KBM-7 (cell line): ENCODE measurements at places on chromosomes 13 and 19.

- DNase-seq = no peak
Measured at GRCh38 chr13:40120781-40121180, 465.3 kb downstream of the COG6 start.

DNA sequence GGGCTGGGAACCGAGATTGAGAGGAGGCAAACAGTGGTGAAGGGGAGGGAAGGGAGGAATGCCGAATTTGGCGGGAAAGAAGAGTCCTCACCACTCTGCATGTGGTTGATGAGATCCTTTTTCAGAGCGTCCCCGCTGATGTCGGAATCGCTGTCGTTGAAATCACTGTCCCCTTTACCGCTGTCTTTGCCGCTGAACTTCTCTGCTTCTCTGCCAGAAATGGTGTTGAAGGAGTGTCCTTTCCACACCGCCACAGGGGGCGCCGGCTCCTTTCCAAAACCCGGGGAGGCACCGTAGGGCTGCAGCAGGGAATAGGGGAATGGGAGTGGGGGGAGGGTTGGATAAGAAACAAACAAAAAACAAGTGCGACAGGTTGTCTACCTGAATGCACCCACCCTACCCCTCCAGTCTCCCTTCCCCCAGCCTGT is 3.1 kb downstream of the PCDH8 start:
- no peak for DNase-seq

DNA sequence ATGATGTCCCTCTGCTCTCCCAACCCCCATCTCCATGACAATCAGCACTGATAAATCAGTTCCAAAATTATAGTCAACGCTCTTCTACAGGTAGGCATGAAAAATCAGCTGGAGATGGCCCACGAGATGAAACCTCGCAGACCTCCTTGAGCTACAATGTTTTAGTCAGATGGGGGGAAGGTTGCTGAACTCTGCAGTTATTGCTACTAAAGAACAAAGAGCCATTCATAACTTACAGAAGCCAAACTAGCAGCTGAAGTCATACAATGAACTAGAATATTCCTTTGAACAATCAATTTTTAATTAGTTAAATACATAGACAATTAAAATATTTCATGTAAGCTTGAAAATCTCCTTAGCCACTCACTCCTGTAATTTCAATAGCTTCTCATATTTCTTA is 179.2 kb downstream of the NHLRC3 start:
- DNase-seq = no peak

GRCh38 chr19:33795370-33796163 is 1.1 kb upstream of the KCTD15 start:
- DNase-seq = peak; percentile 82

DNA sequence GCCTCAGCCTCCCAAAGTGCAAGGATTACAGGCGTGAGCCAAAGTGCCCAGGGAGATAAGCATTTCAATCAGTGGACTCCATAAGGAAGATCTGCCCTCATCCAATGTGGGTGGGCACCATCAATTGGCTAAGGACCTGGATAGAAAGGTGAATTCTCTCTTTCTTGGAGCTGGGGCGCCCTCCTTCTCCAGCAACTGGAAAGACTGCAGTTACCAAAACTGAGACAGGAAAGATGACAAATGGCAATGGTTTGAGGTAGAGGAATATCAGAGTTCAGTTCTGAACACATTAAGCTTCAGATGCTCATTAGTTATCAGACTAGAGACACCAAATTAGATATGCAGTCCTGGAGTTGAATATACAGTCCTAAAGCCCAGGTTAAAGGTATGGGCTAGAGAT is 10.5 kb upstream of the ELF1 start:
- DNase-seq = peak; percentile 48

DNA sequence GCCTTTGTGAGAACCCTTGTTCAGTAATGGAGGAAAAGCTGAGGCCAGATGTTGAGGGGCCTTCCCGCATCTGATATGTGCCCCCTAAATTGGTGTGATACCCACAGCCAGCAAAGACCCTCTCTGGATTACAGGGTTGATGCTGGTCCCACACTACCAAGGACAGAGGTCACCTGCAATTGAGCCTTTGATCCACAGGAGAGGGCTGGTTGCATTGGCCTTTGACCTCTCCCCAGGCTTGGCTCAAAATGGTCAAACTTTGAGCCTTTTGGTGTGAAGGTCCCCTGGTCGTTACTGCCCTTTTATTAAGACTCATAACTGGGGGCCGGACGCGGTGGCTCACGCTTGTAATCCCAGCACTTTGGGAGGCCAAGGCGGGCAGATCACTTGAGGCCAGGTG is 8.4 kb upstream of the MRPL4 start:
- no peak for DNase-seq

- no peak for DNase-seq
Measured at GRCh38 chr13:100517728-100518127, 70.9 kb downstream of the GGACT start.

- no peak for DNase-seq
Measured at GRCh38 chr19:48354332-48354992, 9.3 kb downstream of the TMEM143 start.

GRCh38 chr13:22120646-22121045 is 449.8 kb downstream of the FGF9 start:
- no peak for DNase-seq

GRCh38 chr13:26075498-26075897 is 23.7 kb upstream of the SHISA2 start:
- DNase-seq = no peak

- DNase-seq = no peak
Measured at GRCh38 chr13:42673677-42674076, 99.7 kb downstream of the TNFSF11 start.

GRCh38 chr19:16382775-16383543 is 58.3 kb downstream of the KLF2 start:
- DNase-seq = peak; percentile 83

DNA sequence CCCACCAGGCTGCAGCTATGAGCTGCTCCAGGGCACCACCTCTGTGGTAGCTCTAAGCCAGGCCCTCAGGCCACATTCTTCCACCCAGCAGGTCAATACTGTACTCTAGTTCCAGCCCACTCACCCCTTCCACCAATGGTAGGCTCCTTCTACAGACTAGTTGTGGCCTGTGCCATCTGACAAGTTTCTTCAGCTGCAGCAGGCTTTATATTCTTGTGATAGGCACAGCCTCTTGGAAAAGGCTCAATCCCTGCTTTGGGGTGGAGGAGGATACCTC is 8.5 kb downstream of the MICU2 start:
- DNase-seq = no peak

DNA sequence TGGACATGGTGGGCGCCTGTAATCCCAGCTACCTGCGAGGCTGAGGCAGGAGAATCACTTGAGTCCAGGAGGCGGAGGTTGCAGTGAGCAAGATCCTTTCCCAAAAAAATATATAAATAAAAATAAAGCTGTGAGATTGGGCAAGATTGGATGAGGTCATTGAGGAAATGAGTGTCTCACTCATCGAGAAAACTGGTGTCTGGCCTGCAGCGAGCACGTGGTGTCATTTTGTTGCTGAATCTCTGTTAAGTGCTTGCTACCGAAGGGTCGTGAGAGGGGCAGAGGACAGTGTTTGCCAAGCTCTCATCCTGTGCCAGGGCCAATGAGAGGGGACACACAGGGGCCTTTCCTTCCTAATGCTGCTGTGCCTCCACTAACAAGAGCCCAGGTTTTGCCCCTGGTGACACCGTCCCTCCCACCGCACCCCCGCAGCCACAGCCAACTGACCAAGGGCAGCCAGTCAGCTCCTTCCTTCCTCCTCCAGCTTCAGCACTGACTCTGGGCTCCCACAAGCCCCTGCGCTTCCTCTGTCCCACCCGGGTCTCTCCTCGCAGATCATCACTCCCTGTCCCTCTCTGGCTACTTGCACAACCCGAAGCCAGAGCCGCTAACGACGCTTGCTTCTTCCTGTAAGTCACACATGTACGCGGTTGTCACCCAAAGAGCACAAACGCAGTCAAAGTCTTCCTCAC is 3.2 kb downstream of the POLD1 start:
- peak; percentile 19 for DNase-seq

DNA sequence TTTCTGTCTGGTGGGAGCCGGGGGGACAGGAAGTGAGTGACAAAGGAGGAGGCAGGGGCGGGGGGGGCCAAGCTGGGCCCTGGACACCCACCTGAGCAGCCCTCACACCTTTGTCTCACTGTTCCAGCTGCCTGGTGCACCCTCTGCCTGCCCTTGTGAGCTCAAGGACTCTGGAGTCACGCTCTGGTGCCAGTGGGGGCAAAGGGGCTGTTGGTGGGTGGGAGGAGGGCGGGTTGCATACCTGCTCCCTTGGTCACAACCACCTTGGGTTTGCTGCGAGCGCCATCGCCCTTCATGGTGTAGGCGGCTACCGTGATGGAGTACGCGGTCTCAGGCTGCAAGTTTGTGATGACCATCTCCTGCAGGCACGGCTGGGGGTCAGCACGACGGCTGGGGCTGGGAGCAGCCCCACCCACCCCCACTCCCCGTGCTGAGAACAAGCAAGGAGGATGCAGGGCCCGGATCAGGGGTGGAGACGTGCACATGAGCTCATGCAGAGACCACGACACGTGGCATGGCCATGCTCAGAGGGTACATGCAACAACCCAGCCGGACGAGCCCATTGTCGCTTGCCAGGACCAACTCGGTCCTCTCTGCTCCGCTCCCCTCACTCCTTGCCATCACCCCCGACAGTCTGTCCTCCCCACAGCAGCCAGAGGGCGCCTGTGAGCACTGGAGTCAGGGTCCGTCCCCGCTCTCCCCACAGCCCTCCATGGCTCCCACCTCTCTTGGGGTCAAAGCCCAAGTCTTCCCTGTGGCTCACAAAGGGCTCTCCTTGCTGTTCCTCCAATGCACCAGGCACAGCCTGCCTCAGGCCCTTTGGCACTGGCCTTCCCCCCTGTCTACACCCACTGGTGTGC is 114.9 kb downstream of the PTPRS start:
- DNase-seq = no peak

GRCh38 chr13:73715911-73716510 is 418.2 kb downstream of the KLF12 start:
- DNase-seq = no peak

- no peak for DNase-seq
Measured at GRCh38 chr19:38163419-38164290, 60.4 kb downstream of the DPF1 start.

- no peak for DNase-seq
Measured at GRCh38 chr13:74560325-74560724, 426.1 kb upstream of the KLF12 start.

DNA sequence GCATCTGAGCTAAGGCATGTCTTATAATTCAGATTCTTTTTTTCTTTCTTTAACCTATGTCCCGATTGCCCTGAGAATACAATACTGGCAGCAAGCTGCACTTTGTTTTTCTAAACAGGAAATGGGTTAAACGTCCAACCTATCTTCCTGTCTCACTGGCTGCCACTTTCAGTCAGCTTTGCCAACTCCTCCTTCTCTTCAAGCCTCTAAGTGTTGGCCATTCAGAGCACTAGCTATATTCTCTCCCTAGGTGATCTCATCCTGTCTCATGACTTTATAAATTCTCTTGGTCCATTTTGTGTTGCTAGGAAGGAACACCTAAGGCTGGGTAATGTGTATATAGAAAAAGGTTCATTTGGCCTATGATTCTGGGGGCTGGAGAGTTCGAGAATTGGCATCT is 109.5 kb upstream of the TSC22D1 start:
- DNase-seq = no peak

DNA sequence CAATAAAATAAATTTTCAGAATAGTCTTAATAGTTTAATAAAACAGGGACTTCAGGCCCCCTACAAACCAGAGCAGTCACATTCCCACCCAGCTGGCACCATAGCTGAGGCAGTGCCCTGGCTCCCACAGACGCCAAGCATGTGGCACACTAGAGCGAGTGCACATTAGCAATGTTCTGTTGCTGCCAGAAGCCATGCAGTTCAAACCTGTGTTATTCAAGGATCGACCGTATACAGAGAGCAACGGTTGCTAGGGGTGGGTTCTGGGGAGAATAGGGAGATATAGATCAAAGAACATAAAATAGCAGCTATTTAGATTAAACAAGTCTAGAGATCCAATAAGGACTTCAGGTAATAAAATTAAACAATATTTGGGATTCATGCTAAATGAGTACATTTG is 419.3 kb upstream of the KLHL1 start:
- no peak for DNase-seq

DNA sequence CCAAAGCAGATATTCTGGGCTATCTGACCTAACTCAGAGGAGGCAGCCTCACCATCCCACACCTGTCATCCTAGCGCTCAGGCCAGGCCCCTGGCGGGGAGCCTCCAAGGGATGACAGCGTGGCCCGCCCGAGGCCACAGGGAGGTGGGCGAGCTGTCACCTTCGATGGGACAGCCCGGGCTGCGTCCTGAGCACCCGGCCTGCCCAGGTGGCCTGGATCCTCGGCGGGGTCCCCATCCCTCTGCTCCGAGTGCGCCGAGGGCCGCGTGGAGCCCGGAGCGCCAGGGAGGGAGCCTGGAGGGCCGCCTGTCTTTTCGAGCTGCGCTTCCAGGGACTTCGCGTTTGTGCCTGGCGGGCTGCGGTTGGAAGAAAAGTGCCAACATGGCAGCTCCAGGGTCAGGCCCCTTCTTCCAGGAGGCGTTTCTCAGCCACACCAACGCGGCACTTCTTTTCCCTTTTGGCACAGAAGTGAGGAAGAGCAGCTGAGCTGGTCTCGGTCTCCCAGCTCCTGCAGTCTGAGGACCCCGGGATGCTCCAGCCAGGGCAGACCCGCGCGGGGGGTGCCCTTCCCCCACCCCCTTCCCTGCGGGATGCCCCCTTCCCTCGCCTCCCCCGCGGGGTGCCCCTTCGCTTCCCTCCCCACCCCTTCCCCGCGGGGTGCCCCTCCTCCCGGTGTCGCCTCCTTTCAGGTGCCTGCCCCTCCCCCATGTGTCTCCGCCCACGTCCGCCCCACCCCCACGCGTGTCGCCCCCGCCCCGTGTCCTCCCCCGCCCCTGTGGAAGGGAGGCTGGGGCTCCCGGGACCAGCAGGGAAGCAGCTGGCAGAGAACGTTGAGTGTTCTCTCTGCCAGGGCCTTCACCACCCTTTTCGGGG is 42.3 kb downstream of the GJA3 start:
- no peak for DNase-seq

DNA sequence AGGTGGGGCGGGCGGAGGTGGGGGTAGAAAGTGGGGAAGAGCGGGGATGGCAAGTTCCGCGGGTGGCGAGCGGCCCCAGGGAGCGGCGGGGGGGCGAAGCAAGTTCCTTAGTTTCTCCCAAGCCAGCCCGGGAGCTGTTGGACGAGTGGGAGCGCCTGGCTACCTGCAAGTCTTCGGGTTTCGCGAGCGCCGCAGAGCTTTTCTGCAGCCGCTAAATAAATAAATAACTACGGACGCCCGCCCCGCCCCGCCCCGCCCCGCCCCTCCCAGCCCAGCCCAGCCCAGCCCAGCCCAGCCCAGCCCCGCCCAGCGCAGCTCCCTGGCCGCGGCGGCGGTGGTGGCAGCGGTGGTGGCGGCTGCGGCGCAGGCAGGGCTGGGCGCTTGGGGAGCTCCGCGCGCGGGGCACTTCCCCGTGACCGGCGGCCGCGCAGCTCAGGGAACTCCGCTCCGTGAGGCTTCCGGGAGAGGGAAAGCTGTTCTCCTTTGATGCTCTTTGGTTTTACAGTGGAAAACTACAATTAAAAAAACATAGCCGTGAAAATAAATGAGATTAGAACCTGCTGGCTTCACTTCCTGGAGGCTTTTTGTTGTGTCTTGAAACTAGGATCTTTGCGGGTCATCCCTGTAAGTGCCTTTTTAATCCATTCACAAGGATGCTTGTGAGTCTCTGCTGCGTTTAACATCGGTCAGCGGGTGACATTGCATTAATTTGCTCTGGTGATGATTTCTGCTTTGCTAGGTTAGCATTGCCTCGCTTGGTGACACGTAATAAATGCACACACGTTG is at the start of gene UBE2L5:
UBE2L5 (plus strand) TSS at position 440 of the 786 bp plus-strand sequence. CDS start 5,498 bp downstream, outside the sequence.
- peak; percentile 61 for DNase-seq
